ENCODE measurements at places on chromosomes 4 and X. TPM values are rescaled to one million over a fixed set of nuclear protein-coding genes. Genes with fewer than 3 reads are reported as not detected.

The GUCY1A1 gene
- total RNA-seq = not detected

DNA sequence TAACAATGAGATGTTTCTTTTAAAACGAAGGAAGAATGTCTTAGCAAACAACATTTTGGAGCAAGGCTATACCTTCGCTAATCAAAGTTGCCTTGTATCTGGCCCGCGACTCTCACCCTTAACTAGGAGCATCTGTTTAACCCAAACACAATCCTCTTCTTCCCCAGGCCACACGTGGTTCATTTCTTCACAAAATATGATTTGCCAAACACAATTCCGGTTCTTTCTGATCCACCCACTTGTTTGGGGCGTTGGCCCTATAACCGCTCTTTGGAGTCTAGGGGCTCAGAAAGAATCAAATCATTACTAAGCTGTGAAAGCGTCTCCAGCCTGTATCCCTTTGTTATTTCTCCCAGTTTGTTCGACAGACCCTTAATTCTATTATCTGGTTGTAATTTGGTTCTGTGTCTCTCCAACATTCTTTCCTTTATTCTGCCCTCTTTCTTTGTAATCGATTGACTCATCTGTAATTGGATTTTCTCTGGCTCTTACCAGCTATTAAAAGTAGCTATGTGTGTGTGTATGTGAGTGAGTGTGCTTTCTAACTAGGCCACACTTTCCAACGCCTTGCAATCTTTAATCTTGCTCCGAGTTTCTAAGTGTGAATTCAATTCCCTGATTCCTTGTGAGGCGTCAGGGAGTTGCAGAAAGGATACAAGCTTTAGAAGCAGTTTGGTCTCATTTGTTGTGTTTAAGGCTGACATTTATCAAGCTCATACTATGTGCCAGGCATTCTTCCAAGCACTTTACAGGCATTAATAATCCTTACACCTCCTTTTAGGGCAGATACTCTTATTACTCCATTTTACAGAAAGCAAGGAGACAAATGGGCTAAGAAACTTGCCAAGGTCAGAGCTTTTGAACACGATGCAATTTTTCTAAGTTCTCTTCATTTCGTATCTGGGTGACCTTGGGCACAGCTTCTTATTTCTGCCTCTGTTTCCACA is 138.6 kb upstream of the CPEB2 start:
- H3K27me3 ChIP-seq = no peaks in the 10 kb centered on the region
- no peaks in the 10 kb centered on the region for H3K36me3 ChIP-seq
- no peak overlapping the region for H3K27ac ChIP-seq
- H3K4me1 ChIP-seq = no peaks in the 10 kb centered on the region
- H3K4me3 ChIP-seq = no peak overlapping the region

GRCh38 chr4:118348886-118349285 is 3.9 kb downstream of the PRSS12 start:
- H3K27ac ChIP-seq = no peak overlapping the region
- H3K4me1 ChIP-seq = peaks cover 3% of the 10 kb centered on the region
- no peak for DNase-seq

DNA sequence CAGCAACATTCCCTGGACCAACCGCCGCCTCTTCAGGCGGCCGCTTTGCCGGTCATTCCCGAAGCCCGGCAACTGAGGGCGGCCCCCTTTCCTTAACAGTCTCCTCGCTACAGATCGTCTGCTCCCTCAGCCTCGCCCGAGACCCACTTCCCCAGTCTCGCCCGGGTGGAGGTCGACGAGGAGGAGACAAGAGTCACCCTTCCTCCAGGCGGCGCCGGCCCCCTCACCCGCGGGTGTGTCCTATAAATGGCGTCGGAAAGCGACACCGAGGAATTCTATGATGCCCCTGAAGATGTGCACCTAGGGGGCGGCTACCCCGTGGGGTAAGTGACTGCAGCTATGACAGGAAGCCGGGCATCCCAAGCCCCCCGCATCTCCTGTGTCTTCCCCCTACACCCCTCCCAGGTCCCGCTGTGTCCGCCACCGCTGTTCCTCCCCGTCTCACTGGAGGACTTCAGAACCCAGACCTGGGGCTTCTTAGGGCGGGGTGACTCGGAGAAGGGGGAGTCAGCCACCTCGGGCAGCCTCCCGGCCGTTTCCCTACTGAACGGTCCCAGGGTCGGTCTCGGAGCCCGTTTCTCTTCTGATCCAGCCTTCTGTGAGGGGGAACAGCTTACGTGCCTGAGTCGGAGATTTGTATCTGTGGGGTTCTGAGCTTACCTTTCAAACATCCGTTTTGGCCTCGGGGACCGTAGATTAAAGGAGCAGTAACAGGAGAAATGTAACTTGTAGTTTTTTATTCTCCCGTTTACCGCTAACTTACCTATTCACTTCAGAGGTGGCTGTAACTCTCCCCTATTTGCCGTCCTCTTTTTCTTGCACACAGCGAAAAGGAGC is 570 bp downstream of the WDR44 start:
- peak; percentile 59 for DNase-seq
- H3K27ac ChIP-seq = peak overlapping the region; percentile 100
- H3K27me3 ChIP-seq = no peaks in the 10 kb centered on the region
- H3K36me3 ChIP-seq = no peaks in the 10 kb centered on the region
- H3K4me3 ChIP-seq = peak overlapping the region; percentile 85

The GUCY1B1 gene
- not detected for total RNA-seq

- H3K4me3 ChIP-seq = no peak overlapping the region
- peaks cover 11% of the 10 kb centered on the region for H3K36me3 ChIP-seq
- no peak overlapping the region for H3K27ac ChIP-seq
- 0 out of 2 replicates have a peak, but pooled peaks cover 5% of the 10 kb centered on the region for H3K4me1 ChIP-seq
- H3K27me3 ChIP-seq = no peaks in the 10 kb centered on the region
These were observed 10.8 kb upstream of the PITX2 start for GRCh38 chr4:110633358-110634341.

The WNK3 gene
- not detected for total RNA-seq

DNA sequence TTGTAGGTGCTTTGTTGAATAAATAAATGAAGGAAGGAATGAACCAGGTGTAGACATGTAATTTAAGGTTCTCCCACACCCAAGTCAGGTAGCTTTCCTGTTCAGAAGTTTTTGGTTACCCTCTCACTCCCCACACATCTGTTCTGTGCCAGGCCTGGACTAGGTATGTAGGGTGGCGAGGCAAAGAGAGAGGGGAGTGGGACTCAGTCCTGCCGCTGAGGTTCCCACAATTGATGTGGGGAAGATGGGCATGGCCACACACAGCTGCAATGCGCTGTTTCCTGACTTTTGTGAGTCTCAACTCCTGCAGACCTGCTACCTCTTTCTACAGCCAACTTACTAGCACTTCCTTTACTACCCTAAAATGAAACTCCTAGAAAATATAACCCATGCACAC is 88.9 kb downstream of the RTL5 start:
- no peak for DNase-seq
- H3K4me1 ChIP-seq = no peaks in the 10 kb centered on the region
- no peak overlapping the region for H3K4me3 ChIP-seq
- H3K27ac ChIP-seq = no peak overlapping the region
- no peaks in the 10 kb centered on the region for H3K36me3 ChIP-seq
- no peaks in the 10 kb centered on the region for H3K27me3 ChIP-seq

GRCh38 chrX:74280759-74281158 is 23.2 kb upstream of the ZCCHC13 start:
- H3K36me3 ChIP-seq = no peaks in the 10 kb centered on the region
- H3K4me3 ChIP-seq = no peak overlapping the region
- no peak overlapping the region for H3K27ac ChIP-seq

GRCh38 chrX:68995780-68996551 is 167.1 kb downstream of the EFNB1 start:
- no peak overlapping the region for H3K4me3 ChIP-seq
- peak; percentile 16 for DNase-seq
- no peaks in the 10 kb centered on the region for H3K36me3 ChIP-seq

DNA sequence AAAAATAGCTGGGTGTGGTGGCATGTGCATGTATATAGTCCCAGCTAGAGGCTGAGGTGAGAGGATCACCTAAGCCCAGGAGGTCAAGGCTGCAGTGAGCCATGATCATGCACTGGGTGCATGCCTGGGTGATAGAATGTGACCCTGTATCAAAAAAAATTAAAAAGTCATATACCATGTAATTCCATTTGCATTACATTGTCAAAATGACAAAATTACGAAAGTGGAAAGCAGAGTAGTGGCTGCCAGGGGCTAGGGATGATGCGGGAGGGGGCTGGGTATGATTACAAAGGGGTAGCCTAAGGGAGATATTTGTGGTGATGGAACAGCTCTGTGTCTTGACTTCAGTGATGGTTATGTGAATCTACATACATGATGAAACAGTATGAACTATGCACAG is 97.8 kb downstream of the KDR start:
- H3K27ac ChIP-seq = no peak overlapping the region
- H3K4me1 ChIP-seq = peaks cover 4% of the 10 kb centered on the region
- no peaks in the 10 kb centered on the region for H3K36me3 ChIP-seq
- no peaks in the 10 kb centered on the region for H3K27me3 ChIP-seq
- no peak for DNase-seq
- H3K4me3 ChIP-seq = no peak overlapping the region

All from Caco-2 (cell line).